CD4-positive, alpha-beta T cell treated with Interleukin-17A for 1 hour (primary cell): ENCODE measurements at places on chromosomes 3 and 15.

DNA sequence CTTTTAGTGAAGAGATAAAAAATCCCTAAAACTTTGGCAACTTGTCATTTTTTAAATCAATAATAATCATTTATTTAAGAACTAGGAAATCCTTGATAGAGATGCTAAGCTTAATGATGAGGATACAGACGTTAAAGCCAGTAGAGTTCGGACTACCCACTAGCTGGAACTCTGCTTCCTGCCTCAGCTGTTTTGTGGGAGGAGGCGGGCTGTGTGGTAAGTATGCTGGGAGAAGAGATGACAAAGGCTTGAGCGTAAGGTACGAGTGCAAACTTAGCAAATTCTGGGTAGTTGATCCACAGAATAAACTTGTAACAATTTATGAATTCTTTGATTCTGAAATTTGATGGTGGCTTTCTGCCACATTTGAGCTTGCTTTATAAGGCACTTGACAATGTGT lies 111.2 kb upstream of the NANOGP8 start:
- no peak for DNase-seq

- no peak for DNase-seq
Measured at GRCh38 chr15:85934691-85935090, 140.0 kb upstream of the KLHL25 start.

DNA sequence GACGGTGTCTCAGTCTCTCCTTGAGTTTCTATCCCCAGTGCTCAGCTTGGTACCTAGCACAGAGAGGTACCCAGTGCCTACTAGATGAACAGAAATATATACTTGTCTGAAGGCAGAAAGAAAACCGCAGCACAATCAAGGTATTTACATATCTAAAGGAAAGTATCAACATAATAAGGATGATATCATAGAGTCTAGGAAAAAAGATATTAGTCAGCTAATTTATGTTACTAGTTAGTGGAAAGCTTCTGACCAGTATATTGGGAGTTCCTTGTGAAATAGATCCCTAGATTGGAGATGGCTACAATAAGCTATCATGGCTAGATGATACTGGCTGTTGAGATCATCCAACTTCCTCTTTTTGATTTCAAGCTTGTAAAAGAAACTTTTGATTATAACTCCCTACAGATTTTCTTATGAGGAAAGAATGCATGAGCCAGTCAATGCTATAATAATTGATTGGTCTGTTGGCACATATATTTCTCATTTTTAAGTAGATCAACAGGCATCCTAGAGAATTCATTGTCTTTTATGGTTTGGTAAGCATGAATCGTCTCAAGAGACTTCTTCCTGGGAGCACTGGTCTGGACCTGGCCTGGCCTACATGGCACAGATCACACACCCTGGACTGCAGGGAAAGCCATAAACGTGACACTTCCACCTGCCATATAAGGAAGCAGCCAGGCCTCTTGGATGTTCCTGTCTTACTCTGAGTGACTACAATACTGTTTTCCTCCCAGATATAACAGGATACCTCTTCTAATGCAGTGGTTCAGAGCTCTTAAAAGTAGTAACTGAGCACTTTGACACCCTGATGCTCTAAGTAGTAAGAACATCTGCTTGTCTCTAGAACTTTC lies 60.7 kb downstream of the IMPG2 start:
- no peak for DNase-seq

GRCh38 chr3:180882115-180882514 lies 30.4 kb upstream of the FXR1 start:
- DNase-seq = no peak

- DNase-seq = peak; percentile 42
Measured at GRCh38 chr3:16866571-16866970, 18.2 kb upstream of the PLCL2 start.

DNA sequence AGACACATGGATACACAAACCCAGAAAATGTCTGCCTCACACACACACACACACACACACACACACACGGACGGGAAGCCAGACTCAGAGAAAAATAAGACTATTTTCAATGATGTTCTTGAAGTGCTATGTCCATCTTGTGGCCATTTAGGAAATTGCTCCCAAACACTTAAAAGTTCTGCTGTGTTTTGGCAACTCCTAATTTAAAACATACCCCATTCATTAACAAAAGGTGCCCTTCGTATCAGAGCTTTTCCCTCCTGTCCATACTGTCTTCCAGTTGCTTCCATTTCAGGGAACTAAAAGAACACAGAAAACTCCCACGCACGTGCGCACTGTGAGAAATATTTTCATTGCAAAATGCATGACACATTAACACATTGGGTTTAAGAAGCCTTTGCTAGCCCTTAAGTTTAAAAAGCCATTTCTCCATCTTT lies 44.6 kb downstream of the SLC12A1 start:
- DNase-seq = peak; percentile 16

DNA sequence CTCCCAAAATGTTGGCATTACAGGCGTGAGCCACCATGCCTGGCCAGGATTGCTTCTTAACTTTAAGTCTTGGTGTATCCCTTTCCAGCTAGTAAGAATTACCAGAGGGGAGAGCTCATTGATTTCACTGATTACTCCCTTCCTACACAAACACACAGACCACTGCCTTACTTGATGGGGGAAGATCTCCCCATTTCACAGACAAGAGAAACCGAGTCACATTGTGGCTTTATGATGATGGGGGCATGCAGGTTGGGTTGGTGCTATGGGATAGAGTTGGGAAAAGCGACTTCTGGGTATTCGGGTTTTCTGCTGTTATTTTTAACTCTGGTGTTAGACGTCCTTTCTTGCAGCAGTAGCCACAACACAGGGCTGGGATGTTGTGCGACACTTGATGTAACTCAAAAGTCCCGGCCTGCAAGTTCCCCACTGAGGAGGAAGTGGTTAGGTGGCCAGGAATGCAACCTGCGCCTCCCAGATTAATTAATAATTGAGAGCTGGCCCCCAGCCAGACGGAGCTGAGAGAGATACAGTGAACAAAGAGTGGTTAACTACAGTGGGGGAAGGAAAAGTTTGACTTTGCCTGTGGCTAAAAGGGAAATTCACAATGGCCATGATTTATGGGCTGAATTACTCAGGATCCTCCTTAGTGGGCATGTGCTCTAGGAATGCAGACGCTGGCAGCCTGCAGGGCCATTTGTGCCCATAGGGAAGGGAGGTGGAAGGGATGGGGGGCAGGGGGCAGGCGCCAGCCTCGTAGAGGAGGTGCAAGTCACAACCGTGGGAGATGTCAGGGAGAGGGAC lies 63.6 kb downstream of the SMAD6 start:
- DNase-seq = peak; percentile 11

GRCh38 chr3:21310891-21311290 lies 440.1 kb downstream of the ZNF385D start:
- DNase-seq = no peak

DNA sequence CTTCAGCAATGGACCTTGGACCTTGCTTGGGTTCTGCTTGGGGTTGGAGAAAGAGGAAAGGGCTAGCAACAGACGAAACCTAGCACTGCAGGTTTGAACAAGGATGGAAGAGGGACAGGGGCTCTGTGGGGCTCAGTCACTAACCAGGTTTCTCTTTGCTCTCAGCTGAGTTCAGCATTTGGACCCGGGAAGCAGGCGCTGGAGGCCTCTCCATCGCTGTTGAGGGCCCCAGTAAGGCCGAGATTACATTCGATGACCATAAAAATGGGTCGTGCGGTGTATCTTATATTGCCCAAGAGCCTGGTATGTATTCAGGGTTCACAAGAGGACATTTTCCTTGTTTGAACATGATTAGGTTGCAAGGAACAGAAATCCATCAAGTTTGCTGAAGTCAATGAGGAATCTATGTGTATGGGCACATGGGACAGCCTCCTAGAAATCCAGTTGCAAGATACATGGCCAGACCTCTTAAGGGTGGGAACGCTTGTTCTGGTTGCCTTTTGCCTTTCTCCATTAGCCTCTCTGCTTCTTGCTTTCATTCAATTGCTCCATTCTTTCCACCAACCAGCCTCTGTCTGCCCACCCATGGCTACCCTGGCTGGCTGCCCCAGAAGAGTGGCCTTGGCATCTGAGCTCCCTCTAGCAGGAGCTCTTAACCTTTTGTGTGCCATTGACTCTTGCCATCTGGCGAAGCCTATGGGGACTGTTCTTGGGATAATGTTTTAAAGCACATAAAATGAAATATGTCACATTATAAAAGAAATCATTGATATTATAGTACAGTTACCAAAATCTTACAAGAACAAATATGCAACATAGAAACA lies 55.9 kb downstream of the DNASE1L3 start:
- DNase-seq = no peak

GRCh38 chr3:121748680-121749275 lies 763 bp downstream of the GOLGB1 start:
- peak; percentile 30 for DNase-seq

GRCh38 chr3:62873761-62874710 lies 1.2 kb downstream of the CADPS start:
- no peak for DNase-seq

- no peak for DNase-seq
Measured at GRCh38 chr3:150248888-150249681, 159.0 kb upstream of the TSC22D2 start.

- no peak for DNase-seq
Measured at GRCh38 chr15:55387027-55387426, 21.1 kb downstream of the CCPG1 start.

DNA sequence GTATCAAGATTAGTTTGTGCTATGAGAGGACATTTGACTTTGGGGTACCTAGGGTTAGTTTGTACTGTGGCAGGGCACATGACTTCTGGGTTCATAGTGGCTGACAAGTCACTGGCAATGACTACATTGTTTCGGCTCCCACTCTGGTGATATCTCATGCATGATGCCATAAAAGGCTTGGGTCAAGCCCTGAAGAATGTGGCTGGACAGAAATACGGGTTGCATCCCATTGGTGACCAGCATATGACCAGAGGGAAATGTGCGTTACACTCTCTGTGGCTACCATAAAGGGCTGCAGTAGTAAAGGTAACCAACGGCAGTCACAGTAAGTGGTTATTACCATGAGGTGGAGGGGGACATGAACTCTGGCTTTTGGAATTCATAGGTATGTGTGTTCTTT lies 18.4 kb downstream of the THOC7 start:
- no peak for DNase-seq

DNA sequence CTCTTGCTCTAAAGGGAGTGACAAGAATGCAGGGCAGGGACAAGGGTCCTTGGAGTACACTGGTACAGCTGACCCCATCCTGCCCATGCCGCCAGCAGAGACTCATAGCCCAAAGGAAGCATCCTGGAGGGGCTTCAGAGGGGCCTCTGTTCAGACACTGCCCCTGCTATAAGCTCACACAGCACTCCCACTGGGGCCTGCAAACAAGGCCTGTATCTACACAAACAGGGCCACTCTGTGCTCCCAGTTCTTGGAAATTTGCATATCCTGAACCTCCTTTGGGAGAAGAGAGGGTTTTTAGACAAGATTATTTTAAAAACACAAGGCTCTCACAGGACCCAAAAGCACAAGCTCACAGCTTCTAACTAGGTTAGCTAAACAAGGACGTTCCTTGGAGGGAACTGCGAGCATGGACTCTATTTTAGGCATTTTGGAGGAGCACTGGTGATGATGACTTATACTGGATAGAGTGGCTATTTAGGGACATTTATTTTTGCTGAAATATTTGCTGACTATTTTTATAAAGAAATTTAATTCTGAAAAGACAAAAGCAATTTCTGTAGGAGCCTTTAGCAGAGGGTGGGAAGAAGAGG lies 16.4 kb upstream of the ANKRD34C start:
- no peak for DNase-seq

- DNase-seq = no peak
Measured at GRCh38 chr3:65967451-65967850, 71.3 kb downstream of the MAGI1 start.

- no peak for DNase-seq
Measured at GRCh38 chr15:68651916-68652525, 73.2 kb downstream of the CORO2B start.

- no peak for DNase-seq
Measured at GRCh38 chr15:48850648-48851047, 27.3 kb upstream of the EID1 start.

- DNase-seq = no peak
Measured at GRCh38 chr15:79834495-79834894, 62.3 kb downstream of the MTHFS start.

GRCh38 chr3:48436855-48437254 lies 3.1 kb downstream of the CCDC51 start:
- DNase-seq = no peak

- DNase-seq = no peak
Measured at GRCh38 chr15:62413153-62413552, 248.1 kb upstream of the C2CD4B start.

DNA sequence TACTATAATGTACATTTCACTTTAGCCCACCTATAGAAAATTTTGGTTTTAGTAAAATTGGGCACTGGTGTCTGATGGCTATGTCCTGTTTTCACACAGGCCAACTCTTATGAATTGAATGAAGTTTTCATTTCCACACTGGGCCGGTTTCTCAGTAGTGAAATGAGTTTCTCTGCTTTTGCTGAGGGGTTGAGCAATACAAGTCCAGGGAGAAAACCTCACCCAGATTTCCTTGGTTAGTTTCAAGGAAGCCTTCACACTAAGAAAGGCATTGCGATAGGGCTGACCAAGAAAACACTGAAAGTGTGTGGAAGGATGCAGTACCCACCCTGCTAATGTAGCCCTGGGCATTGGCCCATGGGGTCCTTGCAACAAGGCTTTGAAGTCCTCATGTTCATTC lies 331.5 kb upstream of the CFAP20DC start:
- DNase-seq = no peak

- no peak for DNase-seq
Measured at GRCh38 chr3:16668776-16669545, 63.7 kb upstream of the DAZL start.

- DNase-seq = no peak
Measured at GRCh38 chr3:127784283-127784682, 38.0 kb downstream of the MGLL start.

GRCh38 chr15:90893175-90894090 lies 9.1 kb downstream of the FES start:
- DNase-seq = no peak

DNA sequence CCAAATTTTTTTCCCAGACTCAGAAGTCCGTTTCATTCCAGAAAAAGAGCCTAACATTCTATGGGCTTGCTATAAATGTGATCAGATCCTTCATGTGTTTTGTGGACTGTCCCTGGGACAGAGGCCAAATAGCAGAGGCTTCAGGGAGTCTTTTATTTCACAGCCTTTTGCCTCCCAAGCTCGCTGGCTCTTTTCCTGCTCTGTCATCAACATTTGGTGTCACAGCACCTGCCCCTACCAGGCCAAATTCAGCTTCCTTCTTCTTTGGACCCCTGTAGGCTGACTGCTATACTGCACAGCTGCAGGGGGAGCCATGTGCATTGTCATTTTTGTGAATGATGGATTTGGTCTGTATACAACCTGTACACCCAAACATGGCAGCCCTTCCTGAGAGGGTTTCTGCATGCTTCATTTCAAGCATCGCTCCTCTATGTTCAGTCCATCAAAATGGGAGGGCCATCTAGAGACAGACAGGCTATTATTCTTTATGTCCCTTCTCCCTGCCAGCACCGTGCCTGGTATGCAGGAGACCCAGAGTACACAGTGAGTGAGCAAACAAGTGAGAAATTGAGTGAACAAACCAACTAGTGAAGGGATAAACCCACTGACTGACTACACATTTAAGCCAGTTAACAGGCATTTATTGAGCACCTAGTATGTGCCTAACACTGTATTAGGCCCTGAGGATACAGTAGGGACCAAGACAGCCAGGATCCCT lies 17.9 kb upstream of the RPP14 start:
- DNase-seq = no peak

GRCh38 chr15:78301828-78302227 lies 2.4 kb upstream of the SKIC8 start:
- no peak for DNase-seq

GRCh38 chr15:94417501-94418293 lies 186.3 kb downstream of the MCTP2 start:
- DNase-seq = no peak

GRCh38 chr3:147843331-147843730 lies 434.2 kb downstream of the ZIC1 start:
- DNase-seq = no peak
